ENCODE measurements at places on chromosomes 7 and 10.

- no peak for DNase-seq
Observed at GRCh38 chr7:2758673-2759616, 70.9 kb downstream of the AMZ1 start.

- no peak for DNase-seq
Observed at GRCh38 chr7:121730869-121731268, 142.1 kb upstream of the PTPRZ1 start.

DNA sequence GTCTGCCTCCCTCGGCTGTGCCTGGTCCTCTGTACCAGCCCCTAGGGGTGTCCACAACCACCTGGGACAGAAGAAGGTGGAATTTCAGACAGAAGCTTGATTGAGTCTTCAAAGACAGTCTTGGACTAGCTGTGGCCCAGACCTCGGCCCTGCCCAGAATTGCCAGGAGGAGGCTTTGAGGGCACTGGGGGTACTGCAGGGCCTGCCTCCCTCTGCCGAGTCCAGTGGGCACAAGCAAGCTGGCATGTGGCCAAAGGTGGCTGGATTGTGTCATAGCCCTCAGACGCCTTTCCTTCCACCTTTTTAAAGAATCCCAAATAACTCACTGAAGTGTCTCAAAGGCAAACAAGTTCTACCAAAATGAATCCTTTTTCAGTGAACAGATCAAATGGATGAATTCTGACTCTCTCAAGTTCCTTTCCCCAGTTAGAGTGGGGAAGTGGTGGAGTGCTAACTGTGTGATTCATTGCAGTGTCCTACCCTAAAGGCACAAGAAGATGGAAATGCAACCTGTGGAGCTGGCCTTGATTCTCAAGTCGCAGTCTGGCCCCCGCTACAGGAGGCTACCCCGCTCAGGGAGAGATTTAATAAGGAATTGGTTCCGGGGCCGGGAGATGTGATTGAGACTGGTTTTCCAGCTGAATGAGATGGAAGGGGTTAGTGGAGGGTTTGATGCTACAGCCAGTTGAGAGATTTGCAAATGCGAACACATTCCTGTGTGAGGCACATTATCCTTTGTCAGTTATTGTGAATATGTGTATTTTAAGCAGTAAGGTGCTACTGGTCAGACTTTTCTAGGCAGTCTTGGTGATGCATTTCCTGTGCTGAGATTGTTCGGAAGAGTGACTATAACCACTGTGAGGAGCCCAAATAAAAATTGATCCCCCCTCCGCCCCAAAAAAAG lies 28.8 kb upstream of the SLC26A4 start:
- no peak for DNase-seq

GRCh38 chr10:69866246-69866687 lies 64.6 kb downstream of the COL13A1 start:
- no peak for DNase-seq

DNA sequence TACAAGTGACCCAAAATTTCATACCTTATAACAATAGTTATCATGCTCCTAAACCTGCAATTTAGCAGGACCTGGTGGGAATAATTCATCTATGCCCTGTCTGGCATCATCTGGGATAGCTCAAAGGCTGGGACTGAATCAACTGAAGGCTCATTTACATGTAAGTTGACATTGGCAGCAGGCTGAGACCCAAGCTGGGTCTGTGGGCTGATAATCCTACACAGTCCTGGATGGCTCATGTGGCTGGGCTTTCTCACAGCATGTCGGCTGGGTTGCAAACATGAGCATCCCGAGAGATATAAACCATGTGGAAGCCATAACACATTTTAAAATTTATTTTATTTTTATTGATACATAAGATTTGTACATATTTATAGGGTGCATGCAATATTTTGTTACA lies 19.5 kb upstream of the ABCB5 start:
- no peak for DNase-seq

DNA sequence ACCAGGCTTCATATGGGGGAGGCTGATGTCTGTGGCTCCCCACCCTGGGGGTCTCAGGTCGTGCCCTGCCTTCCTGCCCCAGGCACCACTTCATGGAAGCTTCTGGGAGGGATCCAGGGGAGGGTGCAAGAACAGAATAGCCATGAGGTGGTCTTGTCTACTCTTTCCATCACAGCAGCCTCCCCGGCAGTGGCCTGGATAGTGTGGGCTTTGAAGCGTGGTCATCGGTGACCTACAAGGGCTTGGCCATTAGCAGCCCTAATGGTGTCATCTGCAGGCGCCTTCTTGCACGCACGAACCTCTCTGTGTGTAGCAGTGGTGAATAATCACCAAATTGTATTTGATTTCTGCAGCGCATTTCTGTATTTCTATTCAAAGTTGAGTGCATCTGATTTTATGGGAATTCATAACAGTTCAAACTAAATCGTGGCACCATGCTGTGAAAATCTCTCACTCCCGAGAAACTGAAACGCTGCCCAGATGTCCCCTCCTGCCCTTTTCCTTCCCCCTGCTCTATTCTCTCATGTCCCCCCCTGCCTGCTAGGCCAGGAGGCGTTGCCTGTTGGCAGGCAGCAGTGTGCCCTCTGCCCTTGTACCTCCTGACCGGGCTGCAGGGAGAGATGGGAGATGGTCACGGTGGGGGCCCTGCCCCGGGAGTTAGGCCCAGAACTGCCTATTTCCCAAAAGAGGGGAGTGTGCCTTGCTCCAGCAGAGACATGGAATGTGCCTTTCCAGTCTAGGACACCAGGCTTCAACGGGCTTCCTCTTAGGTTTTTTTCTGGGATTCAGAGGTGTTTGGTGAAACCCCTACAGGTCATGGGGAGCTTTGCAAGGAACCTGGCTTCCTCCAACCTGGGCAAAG lies 34.8 kb downstream of the CDH23 start:
- DNase-seq = no peak

DNA sequence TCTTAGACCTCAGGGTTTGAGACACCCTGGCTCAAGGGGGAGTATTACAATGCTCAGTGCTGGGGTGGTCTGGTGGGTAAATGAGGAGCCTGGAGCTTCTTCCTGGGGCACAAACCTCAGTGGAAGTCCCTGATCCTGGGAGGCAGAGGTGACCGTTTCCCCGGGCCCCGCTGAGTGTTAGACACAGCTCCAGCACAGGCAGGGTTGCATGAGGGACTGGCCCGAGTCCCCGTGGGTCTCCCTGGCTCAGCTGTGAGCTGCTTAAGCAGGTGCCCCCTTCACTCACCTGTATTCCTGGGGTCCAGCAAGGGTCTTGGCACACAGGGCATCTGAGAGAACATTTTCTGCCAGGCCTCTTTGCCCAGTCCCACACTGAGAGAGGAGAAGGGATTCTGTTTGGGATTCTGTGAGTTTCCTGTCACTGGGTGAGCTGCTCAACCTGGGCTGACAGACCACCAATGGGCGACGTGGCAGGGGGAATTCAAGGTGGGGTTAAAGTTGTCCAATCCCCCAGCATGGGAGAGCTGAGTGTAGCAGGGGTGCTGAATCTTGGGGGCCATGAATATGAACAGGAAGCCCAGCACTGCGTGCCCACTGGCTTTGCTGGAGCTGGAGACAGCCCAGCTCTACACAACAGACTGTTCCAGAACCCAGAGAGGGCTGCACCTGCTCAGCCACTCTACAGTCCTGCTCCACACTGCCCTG lies 29.9 kb downstream of the DDIT4 start:
- no peak for DNase-seq

- DNase-seq = no peak
Observed at GRCh38 chr7:97094284-97094930, 23.1 kb upstream of the SDHAF3 start.

GRCh38 chr7:30162622-30163124 lies 27.9 kb downstream of the MTURN start:
- DNase-seq = no peak

DNA sequence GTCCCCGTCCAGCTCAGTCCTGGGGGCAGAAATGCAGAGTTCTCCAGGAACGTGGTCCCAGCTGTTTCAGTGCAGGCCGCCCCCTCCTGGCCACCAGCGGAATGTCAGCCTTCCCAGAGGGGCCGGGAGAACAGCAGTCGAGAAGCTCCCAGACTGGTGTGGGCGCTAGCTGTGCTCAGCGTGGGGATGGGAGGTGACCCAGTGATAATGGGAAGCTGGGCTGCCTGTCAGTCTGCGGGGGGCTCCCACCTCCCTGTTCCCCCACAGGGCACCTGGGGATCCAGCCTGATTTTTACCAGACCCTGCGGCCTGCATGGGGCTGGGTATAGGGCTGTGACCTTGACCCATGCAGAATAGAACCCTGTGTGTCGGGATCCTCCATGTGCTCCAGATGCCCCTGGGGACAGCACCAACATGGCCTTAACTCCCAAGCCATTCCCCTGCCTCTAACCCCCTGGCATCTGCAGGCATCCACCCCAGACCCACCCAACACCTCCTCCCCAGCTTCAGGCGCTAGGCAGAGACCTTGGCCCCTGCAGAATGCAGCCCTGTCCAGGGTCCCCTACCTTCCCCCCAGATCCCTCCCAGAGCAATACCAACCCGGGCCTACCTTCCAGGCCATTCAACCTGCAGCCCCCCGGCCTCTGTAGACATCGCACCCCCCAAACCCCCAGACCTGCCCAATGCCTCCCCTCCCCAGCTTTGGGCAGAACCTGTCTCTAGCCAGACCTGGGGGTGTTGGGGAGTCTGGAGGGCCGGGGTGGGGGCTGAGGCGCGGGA lies 880 bp upstream of the ELN start:
- DNase-seq = peak; percentile 60

GRCh38 chr10:4807761-4808507 lies 18.1 kb upstream of the AKR1E2 start:
- DNase-seq = no peak

All from activated CD4-positive, alpha-beta T cell treated with anti-CD3 and anti-CD28 coated beads, Interleukin-2, amount 50 U/mL, for 1 hour (primary cell).